GM20000 (cell line): ENCODE measurements at places on chromosomes 4 and X.

- DNase-seq: peak; percentile 13
Measured at GRCh38 chrX:138711399-138712347, at the start of gene FGF13. FGF13 (minus strand) TSS chrX:138711717; CDS start chrX:138711003, 714 bp downstream.

- DNase-seq: no peak
Measured at GRCh38 chr4:185358959-185359358, 36.8 kb downstream of the LRP2BP start.

- no peak for DNase-seq
Measured at GRCh38 chr4:76990288-76991080, 40.9 kb downstream of the SEPTIN11 start.

GRCh38 chr4:568962-569361 lies 7.1 kb downstream of the TMEM271 start:
- no peak for DNase-seq

- no peak for DNase-seq
Measured at GRCh38 chr4:108834166-108834834, 71.4 kb upstream of the ETNPPL start.

DNA sequence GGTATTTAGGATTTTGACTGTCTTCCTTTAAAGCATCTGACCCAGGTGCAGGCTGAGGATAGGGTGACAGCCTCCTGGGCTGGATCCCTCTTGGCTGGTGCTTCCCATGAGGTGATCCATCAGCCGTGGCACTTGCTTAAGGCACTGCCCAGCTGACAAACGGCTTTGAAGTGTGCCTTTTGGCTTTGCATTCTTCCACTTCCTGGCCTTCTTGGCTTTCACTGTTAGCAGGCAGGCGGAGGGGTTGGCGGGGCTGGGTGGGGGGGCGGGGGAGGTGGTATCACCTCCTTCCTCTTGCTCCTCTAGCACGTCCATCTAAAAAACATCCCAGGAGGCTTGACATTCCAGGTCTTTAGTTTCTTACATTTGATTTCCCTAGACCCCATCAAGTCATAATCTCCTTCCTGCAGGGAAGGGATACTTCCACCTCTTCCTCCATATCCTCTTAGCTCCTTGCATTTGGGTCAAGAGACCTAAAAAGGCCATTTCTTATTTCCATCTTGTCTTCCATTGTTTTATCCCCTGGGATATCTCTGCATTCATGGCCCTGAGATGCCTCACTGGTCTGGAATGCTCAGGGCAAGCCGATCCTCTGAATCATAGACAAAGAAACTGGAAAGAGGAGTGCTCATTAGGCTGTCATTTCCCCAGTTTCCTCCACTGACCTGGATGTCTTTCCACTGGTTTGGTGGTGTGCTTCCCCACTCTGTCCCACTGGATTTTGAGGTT lies 11.3 kb upstream of the APLN start:
- no peak for DNase-seq

DNA sequence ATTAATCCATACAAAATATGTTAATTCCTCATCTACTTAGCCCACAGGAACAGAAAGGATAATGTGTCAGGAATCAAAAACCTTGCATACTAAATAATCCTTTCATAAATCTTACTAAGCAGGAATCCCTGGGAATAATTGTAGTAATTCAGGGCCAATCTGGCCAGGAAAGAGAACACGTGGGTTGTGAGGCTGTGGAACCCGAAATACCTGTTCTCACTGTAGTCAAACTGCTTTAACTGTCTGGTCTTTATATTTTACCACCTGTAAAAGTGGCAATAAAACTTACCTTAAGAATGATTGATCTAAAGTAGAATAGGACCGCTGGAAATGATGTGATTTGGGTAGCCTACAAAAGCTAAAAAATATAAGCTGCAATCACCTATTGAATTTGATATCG lies 1620.9 kb downstream of the STIM2 start:
- DNase-seq: no peak

- no peak for DNase-seq
Measured at GRCh38 chr4:143337600-143338287, 1.1 kb downstream of the GAB1 start.

DNA sequence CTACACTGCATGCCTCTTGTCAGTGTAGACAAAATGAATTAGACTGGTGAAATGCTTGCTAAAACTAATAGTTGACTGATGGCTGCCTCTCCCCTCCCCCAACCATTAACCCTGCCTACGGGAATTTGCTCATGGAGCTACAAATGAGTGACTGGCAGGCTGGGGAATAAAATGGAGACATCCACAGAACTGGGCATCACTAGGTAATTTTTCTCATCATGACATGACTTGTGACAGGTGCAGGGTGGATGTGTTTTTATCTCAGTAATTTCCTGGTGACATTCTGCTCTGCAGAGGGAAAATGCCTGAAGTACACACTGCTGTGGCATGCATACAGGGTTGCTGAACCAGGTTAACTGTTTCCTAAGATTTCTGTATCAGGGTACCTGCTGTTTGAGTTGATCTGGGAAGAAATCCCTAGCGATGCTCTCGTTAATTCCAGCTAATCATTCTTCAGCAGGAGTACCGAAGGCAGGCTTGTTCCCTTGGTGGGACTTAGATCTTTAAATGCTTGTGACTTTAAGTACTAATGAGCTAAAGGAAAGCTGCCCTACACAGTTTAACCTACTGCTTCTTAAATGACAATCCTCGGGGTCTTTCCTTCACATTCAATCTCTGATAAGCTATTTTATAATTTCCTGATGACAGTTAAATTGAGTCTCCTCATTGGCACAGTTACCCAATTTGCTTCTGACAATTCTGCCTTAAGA lies 376.3 kb upstream of the LCORL start:
- DNase-seq: no peak

DNA sequence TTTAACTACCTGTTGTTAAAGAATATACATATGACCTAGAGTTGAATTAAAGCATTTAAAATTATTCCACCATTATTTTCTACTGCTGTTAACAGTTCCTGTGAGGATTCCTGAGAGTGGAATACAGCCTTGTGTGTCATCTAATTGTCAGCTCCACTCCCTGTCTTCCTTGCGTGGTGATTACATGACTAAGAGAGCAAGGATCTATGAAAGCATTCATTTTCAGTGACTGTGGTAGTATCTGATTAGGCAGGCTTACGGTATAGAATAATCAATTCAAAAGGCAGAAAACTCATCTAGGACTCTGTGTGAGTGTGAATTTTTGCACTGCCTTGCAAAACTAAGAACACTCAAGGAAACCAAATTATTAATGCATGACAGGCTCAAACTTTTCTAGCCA lies 577.8 kb downstream of the SH3BGRL start:
- DNase-seq: no peak

DNA sequence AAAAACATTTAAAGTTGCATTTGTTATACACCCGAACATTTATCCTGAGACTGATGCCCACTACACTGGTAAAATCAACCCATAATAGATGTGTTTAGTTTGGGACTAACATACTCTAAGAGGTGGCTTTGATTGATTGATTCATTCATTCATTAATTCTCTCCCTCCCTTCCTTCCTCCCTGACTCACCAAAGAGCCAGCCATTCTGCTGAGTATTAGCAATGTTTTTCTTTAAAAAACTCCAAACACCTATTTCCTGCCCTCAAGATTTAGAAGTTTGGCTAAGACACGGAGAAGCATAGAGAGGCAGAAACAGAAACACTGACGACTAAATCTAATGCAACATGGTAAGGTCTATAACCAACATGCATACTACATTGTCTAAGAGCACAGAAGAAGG lies 88.9 kb downstream of the RASL11B start:
- DNase-seq: no peak

GRCh38 chrX:31323658-31324057 lies 251.8 kb upstream of the FTHL17 start:
- peak; percentile 9 for DNase-seq

DNA sequence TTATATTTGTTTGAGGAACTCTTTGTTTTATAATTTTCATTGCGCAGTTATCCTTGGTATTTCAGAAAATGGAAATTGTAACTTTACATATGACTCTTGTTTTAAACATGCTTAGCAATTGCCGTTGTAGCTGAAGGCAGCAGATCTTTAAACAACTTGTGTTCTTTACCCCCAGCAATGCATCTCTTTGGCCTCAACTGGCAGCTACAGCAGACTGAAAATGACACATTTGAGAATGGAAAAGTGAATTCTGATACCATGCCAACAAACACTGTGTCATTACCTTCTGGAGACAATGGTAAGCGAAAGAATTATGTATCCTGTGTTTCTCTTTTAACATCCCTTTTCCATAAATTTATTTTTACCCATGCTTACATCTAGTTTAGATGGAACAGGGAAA lies 263.6 kb downstream of the DCTD start:
- no peak for DNase-seq

- no peak for DNase-seq
Measured at GRCh38 chrX:79588233-79588632, 221.1 kb upstream of the ITM2A start.

- DNase-seq: no peak
Measured at GRCh38 chr4:948936-949300, 16.7 kb downstream of the TMEM175 start.
